Stimulated activated CD8-positive, alpha-beta memory T cell treated with anti-CD3 and anti-CD28 coated beads, Interleukin-4, amount 100 ng/mL, for 24 hours (primary cell): ENCODE measurements at places on chromosomes 7 and 10.

GRCh38 chr7:13278020-13278419 is 590.6 kb downstream of the ARL4A start:
- no peak for DNase-seq

DNA sequence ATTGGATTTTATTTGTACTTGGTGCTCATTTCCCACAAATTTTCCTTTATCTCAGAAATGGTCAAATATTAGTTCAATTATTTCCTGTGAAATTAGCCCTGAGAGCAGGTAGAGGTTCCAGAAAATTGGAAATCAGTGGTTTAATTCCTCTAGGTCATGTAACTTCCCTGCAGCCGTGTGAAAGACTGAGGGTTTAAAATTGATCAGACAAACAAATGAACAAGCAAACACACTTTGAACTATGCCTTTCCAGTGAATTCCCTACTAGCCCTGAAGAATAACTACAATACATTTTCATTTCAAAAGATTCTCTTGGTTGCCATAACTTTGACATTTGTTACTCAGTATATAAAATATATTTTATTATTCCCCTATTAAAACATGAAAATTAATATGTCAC is 1116.7 kb downstream of the REEP3 start:
- DNase-seq: no peak

GRCh38 chr10:100888957-100889356 is 23.8 kb upstream of the SLF2 start:
- DNase-seq: no peak

DNA sequence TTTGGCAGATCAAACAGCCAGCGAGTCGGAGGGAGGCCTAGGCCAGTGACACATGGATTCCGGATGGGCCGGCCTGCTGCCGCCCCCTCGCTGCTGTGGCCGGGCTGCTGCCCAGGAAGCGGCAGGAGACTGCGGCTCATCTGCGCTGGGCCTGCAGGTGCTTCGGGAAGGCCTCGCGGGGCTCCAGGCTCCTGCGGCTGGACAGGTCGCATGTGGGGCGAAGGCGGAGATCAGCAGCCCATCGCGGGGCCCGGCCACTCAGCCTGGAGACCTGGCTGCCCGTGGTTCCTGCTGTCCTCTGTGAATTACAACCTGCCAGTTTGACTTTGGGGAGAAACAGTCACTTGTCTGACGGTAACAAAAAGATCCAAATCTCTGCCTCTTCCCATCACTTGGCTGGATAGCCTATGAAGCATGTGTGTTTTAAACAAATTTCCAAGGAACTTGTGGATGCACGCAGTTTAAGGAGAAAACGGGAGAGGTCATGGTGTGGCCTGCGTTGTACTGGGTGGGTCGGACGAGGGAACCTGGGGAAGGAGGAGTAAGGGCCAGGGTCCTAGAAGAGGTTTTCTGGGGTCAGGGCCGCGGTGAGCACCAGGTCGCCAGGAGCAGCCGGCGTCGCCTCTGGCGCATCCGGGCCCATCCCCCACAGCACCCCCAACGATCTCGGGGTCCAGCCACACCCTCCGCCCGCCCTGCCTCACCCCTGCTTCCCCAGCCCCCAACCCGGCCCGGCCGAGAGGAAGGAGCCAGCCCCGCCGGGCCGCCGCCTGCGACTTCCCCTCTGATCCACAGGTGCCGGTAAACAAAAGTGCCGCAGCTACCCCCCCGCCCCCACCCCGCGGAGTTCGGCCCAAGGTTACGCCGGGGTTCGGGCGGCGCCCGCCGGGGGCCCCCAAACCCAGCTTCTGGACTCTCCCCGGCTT is 1.6 kb downstream of the SPOCK2 start:
- no peak for DNase-seq

DNA sequence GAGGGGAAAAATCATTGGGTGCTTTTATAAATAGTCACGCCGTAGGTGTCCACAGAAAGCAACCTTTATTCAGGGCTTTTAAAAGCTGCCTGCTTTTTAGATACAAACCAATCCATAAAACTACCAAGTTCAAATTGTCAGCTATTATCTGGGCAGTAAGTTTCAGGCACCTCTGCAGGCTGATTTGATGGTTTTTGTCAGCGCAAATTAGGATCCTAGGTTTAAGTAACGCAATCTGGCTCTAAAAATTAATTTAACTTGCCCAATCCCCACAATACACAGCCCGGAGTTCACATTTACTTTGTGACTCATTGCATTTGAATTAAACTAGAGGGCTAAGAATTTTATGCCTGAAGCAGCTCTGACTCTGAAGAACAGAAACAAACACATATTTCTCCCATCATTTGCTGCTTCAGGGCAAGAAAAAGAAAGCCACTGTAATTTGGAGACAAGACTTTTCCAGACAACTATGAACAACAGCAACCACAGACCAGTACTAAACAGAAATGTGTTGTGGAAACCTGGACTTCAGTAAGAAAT is 43.3 kb downstream of the NRP1 start:
- DNase-seq: no peak

DNA sequence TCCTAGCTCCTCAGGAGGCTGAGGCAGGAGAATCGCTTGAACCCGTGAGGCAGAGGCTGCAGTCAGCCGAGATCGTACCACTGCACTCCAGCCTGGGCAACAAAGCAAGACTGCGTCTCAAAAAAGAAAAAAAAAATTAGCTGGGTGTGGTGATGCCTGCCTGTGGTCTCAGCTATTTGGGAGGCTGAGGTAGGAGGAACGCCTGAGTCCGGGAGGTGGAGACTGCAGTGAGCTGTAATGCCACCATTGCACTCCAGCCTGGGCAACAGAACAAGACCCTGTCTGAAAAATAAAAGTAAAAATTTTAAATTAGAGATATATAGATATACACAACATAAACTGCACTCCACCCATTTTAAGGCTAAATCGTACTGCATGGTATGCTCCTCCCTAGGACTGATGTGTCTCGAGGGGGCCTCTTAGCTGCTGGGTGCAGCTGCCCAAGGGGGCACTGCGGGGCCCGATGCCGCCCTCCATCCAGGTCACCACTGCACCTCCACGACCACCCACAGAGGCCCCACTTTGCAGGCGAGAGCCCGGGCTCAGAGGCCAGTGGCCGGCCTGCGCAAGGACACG is 40.9 kb upstream of the FOXK1 start:
- DNase-seq: no peak

GRCh38 chr7:121271916-121272315 is 56.9 kb upstream of the WNT16 start:
- no peak for DNase-seq

- no peak for DNase-seq
Measured at GRCh38 chr10:10819206-10819856, 198.3 kb upstream of the CELF2 start.

GRCh38 chr7:79459381-79459780 is 5.9 kb upstream of the MAGI2 start:
- no peak for DNase-seq

DNA sequence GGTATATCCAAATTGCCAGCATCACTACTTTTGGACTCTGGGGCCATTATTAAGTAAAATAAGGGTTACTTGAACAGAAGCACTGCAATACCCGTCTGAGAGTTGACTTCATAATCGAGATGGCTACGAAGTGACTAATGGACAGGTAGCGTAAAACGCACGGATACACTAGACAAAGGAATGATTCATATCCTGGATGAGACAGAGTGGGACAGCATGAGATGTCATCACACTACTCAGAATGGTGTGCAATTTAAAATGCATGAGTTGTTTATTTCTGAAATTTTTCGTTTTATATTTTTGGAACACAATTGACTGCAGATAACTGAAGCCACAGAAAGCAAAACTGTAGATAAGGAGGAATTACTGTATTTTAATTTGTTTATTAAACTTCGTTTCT is 421.5 kb upstream of the LRGUK start:
- no peak for DNase-seq

- DNase-seq: no peak
Measured at GRCh38 chr10:123897146-123897545, 5.5 kb upstream of the CPXM2 start.
